ENCODE measurements at places on chromosomes 5 and 9.

- DNase-seq, result no peak
These were observed 19.4 kb upstream of the DEPDC1B start for GRCh38 chr5:60719329-60719728.

DNA sequence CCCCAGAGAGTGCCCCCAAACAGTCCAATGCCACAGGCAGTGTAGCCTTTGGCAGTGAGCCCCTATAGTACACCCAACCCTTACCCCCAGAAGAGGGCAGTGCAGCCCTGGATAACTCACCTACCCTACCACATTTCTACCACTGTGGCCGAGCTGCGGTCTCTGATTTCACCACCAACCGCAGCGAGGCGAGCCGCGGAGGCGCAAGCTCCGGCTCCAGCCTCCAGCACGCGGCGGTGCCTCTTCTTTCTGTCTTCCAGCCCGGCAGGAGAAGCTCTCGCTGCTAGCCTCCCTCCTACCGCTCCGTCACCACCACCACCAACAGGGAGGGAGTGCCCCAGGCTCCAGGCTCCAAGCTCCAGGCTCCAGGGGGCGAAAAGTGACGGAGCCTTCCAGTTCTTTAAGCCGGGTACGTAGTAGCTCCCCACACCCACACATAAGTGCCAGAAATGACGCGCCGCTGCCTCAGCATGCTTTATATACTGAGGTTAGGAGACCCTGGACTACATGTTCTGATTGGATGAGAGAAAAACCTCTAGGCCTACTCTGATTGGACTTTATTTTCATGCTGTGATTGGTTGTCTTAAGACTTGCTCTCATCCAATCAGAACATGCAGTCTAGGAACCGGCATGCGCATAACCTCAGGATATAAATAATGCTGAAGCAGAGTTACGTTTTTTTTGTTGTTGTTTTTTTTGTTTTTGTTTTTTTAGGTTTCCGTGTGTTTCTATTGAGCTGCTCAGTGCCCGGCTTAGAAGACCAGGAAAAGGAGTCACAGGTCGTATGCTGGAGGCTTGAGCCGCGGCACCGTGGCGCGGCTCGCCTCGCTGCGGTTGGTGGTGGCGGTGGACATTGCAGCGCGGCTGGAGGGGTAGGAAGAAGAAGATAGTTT, at the start of gene PCAT7:
TSS of gene PCAT7 (plus strand) at position 645 of the 893 bp plus-strand sequence.
- peak; percentile 48 for DNase-seq

DNA sequence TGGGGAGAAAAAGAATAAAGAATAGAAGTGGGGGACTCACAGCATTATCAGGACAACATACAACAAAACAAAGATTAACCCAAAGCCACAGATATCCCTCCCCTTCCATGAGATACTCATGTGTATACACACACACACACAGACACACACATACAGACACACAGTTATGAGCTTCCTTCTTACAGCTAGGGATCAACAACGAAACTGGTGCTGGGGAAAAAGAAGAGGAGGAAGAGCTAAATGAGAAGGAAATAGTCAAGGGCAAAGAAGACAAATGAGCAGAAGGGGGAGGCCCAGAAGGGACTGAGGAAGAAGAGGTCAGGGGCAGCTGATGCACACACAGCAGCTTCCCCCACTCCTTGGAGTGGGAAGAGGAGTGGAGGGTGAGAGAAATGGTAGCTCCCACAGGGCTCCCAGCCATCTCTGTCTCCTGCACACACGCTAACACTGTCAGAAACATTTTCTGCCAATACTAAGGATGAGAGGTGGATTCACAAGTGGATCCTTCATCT, 66.2 kb downstream of the SIL1 start:
- peak; percentile 12 for DNase-seq

GRCh38 chr5:101977729-101978345, 318.2 kb downstream of the SLCO4C1 start:
- peak; percentile 29 for DNase-seq

GRCh38 chr5:11757661-11758060, 146.6 kb downstream of the CTNND2 start:
- no peak for DNase-seq

DNA sequence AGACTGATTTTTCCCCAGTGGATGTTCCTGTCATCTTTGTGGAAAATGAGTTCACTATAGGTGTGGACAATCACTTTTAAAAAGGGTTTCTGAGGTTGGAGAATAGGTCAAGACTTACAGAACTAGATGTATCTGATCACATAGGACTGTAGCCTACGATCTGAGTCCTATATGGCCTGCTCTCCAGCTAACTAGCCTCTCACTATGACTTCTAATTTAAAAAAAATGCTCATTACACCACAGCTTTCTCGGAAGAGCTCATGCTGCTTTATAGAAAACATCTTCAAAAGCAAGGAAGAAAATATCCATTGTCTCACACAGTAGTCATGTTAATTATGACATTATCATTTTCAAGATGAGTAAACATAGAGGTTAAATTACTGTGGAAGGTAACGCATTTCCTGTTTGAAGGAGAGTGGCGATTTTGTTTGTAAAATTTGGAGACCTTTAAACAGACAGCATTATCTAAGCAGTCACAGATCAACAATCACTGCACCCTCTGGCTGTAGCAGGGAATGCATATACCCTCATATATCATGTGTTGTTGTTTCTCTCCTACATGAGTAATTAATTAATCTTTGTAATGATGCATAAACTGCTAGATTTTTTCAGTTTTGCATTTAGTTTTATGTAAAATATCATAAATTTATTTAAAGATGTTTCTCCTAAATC, 573.7 kb downstream of the GABRG2 start:
- DNase-seq, result no peak

- DNase-seq, result peak; percentile 94
These were observed 567.6 kb upstream of the ADAMTS16 start for GRCh38 chr5:4572311-4573100.

DNA sequence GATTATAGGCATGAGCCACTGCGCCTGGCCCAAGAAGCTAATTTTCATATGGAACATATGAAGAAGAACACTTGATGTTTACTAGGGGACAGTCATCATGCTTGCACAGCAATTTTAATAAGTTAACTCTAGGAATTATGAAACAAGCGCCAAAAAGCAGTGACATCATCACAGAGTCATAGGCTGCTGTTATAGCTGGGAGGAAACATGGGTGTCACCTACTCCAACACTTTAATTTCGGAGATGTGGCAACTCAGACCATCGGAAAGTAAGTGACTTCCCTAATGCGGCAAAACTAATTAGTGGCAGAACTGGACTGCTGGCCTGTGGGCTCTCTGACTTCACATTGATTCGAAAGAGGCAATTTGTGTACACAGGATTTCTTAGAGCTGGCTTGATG, 38.1 kb upstream of the EQTN start:
- no peak for DNase-seq

DNA sequence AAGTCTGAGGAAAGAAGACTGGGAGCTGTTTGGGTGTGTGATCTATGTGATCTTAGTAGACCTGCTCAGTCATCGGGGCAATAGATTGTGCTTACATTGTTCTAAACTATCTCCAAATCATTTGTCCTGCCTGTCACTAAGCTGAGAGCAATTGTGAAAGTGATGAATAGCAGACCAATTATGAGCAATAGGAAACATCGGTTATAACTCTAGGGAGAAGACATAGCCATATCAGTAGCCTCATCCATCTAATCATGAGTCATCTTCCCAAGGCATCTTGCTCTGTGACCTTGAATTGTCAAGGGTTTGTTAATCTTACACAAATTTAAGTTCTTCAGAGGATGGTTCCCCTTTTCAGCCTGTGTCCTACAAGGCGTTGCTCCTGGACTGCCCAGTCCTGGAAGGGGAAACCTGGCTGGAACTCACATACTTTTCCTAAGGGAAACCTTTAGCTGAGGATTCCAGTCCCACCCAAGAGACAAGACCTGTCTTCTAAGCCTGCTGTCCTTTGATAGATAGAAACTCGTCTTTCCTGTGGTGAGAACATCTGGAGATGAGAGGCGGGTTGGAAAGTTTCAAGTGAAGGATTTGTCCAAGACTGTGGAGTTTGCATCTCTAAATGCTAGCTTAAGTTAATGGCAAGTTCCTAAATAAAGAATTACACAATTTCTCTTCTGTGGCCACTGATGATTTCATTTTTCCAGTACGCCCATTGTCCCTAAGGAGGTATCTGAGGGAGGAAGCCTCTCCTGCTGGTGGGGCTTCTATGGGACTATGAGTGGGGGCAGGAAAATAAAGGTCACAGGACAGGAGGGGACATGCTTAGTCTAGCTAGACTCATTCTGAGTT, 53.9 kb upstream of the TRIM32 start:
- DNase-seq, result peak; percentile 85

- peak; percentile 3 for DNase-seq
These were observed 16.8 kb downstream of the SCAMP1 start for GRCh38 chr5:78377056-78377717.

DNA sequence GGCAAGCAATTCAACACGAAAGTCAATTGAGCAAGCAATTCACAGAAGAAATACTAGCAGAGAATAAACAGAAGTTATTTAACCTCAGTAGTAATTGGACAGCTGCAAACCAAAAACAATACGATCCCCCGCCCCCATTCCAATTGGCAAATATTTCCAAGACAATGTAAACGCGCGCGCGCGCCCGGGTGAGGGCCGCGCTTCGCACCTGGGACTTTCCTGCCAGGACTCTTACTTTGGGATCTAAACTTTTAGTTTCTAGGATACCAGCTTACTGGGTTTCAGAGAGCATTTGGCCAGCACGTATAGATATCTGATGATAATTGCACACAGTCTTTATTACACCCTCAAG, 8.6 kb downstream of the RUFY1 start:
- DNase-seq, result peak; percentile 18

GRCh38 chr9:79673614-79674013, 101.8 kb downstream of the TLE4 start:
- no peak for DNase-seq

- DNase-seq, result no peak
These were observed 17.8 kb downstream of the HABP4 start for GRCh38 chr9:96467784-96468183.

DNA sequence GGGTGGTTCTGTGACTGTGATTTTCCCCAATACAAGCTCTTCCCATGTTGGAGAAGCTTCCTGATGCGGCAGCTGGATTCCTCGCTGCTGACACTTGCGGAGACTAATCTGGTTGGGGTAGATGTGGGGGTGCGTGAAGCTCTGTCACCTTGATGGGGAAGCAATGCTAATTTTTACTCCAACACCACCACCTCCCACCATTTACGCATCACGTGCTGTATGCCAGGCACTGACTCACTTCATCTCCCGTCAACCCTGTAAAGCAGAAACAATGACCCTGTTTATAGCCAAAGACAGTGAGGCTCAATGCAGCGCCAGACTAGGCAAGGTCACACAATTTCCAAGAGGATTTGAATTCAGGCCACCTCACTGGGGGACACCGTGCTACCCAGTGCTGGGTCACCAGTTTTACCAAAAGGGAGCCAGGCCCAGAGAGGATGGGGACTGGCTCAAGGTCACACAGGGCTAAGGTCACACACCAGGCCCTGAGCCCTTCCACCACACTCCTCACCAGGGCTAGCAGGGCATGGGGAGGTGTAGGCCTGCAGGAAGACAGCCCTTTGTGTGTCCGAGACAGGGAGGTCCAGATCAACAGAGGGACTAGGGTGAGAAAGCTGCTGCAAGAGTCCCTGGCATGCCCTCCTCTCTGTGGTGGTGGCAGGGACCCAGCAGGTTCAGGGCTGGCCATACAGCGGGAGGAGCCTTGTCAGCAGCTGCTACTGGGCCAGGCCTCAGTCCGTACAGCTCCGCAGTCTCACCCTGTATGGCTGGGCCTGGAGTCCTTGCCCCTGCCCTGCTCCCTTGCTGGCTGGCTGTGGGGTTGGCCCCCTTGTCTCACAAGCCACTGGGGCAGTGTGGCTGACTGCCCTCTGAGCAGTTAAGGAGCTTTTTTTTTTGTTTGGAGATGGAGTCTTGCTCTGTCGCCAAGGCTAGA, 3.3 kb downstream of the STKLD1 start:
- DNase-seq, result no peak

GRCh38 chr9:34519321-34520020, 3.3 kb downstream of the ENHO start:
- DNase-seq, result no peak

DNA sequence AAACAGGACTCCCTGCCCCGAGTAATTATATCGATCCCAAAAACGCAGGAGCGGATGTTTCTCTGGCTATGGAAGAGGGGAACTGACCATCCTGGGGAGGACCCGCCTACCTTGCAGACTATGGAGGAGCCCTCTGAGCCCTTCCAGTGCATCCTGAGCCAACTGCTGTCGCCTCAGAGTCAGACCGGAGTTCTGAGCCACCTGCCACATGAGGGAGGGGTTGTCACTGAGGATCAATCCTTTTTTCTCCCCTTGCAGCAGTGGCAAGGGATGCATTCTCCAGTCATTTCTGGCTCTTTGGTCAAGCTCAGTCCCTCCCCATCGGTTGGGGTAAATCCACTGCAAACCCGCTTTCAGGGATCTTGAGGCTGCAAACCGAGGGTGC, 709 bp downstream of the FANCG start:
- DNase-seq, result no peak

DNA sequence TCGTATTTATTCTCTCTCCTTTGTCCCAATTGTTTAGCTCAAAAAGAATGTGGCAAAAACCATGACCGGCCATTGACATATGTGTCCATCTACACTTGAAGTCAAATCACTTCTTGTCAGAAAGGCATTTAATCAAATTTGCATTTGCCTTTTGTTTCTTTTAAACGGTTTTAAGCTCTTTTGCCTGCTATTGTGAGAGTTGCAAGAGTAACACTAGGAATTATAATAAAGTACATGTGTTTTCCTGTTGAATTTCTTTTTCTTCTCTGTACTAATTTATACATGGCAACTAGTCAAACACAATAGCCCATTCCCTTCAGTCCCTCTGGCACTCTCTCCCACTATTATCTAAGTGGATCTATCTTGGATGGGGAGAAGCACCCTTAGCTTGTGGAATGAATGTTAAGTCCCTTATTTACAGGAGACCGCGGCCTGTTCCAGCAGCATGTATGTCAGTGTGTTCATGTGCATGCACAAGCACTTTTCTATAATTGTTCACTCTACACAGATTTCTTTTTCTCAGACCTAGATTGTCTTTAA, 3.2 kb downstream of the ADAMTSL1 start:
- DNase-seq, result no peak

DNA sequence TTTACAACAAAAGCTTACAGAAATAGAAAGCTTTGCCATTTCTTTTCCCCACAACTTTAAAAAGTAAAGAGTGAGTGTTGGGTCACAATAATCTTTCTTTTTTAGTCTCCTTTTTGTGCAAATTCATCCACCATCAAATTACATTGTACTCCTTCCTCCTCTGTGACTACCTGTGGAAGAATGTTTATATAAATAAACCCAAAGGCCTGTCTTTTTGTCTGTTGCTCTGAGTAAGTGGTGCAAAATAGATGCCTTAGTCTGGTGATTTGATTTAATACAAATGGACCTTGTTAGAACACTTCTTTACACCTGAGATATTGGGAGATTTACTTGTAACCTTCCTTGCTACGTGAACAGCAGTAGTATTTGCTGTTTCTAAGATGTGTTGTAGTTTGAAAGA, 53.5 kb upstream of the TAF11L2 start:
- DNase-seq, result no peak
